Activated T-cell treated with anti-CD3 and anti-CD28 coated beads for 1 hour (primary cell): ENCODE measurements at places on chromosomes 2 and 18.

DNA sequence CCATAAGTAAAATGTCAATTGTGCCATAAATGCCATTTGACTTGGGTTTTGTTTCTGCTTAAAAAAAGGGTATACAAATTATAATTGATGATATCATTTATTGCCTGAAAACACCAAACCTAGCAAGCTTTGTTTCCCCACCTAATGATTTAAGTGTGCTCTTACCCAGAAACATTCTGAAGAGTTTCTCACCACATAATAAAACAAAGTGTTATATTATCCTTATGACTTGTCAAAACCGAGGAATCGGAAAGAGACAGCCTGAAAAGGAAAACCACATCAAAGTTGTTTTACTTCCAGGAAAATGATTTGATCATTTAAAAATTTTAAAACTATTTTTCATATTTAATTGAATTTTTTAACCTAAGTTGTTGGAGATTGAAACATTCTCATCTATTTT, 170.5 kb upstream of the SLC39A10 start:
- no peak for DNase-seq

GRCh38 chr18:26926066-26926675, 60.7 kb upstream of the AQP4 start:
- DNase-seq, result no peak

- DNase-seq, result no peak
Observed at GRCh38 chr2:43427032-43427424, 168.8 kb downstream of the THADA start.

GRCh38 chr2:135736546-135736945, 5.1 kb upstream of the UBXN4 start:
- no peak for DNase-seq

GRCh38 chr2:121689356-121689755, 40.1 kb upstream of the CLASP1 start:
- no peak for DNase-seq

DNA sequence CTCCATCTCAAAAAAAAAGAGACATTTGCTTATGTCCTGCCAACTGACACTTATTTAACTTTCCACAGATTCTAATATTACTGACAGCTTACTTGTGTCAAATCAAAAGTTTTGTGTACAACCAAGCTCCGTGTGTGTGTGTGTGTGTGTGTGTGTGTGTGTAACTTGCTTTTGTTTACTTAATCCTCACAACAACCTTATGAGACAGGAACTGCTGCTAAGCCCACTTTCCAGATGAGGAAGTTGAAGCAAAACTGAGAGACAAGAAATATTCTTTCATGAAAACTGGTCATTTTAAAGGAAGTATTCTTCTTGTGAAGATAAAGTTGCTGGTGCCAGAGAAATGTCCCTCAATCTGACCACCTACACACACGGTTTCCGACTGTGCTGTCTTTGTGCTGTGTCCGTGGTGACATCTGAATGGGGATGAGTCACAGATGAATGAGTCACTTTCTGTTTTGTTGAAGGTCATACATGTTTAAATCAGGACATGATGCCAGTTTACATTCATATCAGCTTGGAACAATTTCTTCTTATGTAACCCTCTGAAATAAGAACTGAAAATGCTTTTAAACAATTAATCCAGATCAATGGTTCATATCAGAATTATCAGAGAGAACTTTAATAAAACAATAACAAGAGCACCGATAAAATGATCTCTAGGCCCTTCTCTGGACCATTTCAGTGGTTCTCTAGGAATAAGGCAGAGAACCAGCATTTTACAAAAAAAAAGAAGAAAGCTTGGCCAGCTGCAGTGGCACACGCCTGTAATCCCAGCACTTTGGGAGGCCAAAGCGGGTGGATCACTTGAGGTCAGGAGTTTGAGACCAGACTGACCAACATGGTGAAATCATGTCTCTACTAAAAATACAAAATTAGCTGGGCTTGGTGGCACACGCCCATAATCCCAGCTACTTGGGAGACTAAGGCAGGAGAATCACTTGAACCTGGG, 95.5 kb downstream of the THNSL2 start:
- DNase-seq, result no peak

DNA sequence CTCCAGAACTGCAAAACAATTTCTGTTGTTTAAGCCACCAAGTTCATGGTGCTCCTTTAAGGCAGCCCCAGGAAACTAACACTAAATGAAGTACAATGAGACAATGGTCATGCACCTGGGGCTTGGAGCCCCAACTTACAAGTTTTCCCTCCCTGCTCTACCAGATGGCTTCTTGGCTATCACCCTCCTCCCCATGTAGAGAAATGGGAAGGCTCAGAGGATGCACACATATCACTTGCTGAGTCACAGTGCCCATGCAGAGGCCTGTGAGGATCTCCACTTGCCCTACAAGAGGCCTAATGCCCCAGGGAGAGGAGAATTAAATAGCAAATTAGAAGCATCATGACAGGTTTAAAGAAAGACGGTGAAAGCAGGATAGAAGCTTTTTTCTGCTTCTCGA, 270.9 kb downstream of the TTC32 start:
- no peak for DNase-seq

- DNase-seq, result no peak
Observed at GRCh38 chr2:122210898-122211856, 455.7 kb downstream of the TSN start.

GRCh38 chr18:9066358-9066757, 36.1 kb upstream of the NDUFV2 start:
- no peak for DNase-seq

DNA sequence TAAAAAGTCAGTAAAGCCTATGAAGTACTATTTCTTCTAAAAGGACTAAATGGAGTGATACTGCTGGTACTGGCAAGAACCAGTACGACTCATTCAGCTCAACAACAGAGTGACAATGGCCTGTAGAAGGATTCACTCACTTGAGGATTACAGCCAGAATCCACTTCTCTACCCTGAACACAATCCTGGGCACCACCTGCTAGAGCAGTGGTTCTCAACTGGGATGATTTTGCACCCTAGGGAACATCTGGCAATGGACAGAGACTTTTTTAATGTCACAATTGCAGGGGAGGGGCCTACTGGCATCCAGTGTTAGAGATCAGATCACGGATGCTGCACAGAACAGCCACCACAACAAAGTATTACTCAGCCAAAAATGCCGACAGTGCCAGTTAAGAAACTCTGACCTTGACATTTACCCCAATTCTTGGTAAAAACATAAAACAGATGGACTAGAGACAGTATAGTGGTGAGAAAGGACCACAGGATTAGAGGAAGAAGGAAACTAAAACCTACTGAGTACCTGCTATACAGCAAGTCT, 5.0 kb downstream of the SPIRE1 start:
- no peak for DNase-seq

- DNase-seq, result no peak
Observed at GRCh38 chr2:123073956-123074355, 951.1 kb upstream of the CNTNAP5 start.

DNA sequence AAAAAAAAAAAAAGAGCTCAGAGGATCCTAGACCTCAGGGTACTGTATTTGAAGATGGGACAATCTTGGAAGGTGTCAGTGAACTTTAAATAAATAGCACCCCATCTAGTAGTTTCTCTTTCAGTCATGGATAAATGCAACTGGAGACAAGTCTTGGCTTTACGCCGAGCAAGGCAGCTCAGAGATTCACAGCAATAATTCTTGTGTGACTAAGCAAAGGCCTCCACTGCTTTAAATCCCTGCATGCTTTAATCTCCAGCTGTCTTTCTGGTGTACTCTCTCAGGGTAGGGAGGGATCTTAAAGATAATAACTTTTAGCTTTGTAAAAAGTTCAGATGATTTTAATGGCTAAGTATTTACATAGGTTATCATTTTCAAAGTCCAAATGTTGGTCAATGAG, 36.3 kb downstream of the NRXN1 start:
- DNase-seq, result no peak

DNA sequence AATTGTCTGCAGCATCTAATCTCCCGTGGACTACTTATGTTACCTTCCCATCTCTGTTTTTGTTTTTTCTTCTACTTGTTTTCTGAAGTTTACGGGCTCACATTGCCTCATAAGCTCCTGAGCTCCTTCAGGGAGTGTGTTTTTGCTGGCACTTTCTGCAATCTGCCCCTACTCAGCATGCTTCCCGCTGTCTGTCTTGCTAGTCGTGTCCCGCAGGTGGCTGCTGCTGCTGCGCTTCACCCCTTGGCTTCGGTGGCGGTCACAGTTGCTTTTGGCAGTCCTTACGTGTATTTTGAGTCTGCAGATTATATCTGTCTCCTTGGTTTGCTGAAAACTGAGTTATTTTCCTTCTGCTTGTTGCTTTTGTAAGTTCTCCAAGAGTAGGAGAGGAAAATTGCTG, 37.3 kb downstream of the FER1L5 start:
- DNase-seq, result no peak

- no peak for DNase-seq
Observed at GRCh38 chr2:72214429-72215143, 66.9 kb upstream of the CYP26B1 start.

GRCh38 chr18:69882965-69883668, 64.6 kb downstream of the CD226 start:
- no peak for DNase-seq

DNA sequence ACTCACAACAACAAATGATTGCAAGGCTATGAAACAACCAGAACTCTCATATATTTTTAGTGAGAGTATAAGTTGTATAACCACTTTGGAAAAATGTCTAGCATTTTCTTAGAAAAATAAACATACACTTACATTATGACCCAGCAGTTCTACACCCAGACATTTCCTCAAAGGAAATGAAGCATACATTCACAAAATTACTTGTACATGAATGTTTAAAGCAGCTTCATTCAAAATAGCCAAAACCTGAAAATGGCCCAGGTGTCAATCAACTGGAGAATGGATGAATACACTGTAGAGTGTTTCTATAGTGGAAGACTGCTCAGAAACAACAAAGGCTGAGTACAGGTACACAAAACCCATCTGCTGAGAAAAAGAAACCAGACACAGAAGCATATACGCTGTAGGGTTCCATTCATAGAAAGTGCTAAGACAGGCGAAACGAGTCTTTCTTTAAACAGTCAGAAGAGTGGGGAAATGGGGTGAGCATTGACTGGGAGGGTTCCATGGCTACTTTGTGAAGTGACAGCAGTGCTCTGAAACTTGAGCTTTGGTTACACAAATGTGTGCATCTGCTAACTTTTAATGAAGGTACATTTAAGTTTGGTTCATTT, 799.0 kb downstream of the DCDC2C start:
- no peak for DNase-seq

DNA sequence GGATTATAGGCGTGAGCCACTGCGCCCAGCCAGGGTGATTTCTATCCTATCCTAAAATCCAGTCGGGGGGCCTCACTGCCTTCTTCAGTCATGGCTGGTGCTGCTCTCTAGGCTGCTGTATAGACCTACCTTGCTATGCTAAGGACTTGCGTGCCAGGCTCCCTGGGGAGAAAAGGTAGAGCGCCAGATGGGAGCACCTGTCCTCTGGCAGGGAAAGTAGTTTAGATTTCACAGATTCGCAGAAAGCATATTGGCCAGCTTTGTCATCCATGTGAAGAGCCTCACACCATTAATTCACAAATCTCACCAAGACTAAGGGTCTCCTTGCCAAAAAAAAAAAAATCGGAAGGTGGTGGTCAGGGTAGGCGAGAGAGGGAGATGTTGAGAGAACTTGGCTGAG, 217.6 kb downstream of the ATAD2B start:
- DNase-seq, result no peak

DNA sequence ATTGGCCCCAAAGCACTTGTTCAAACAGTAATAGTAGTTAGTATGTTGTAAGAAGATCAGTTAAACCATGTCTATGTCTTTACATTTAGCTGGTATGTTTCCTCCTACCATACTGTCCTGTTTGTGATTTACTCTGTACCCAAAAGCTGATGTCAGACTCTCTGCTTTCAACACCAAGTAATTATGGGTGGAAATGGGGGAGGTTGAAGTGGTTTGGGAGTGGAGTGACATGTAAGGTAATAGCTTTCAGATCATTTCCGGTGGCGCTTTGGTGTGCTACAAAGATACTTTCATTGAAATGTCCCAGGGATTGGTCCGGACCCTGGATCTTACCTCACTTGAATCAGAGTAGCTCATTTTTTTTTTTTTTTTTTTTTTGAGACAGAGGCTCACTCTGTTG, 39.7 kb upstream of the TGIF1 start:
- DNase-seq, result no peak

- DNase-seq, result no peak
Observed at GRCh38 chr2:207230261-207231105, 64.7 kb upstream of the KLF7 start.

DNA sequence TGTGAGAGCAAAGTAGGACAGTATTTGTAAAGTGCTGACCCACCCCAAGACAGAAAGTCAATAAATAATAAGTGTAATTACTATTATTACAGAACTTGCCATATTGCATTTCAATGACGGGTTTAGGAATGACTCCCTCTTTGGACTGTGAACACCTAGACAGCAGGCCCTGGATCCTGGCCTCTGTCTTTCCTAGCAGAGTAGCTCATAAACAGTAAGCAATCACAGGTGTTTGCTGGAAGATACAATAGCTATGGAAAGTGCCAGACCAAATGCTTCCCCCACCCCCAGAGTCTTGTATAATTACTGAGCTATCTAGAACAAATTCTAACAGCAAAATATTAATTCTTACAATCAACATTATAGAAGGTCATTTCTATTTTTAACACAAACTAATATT, 20.1 kb upstream of the MYO1B start:
- DNase-seq, result no peak

- no peak for DNase-seq
Observed at GRCh38 chr2:227880460-227880859, 9.0 kb downstream of the DAW1 start.

DNA sequence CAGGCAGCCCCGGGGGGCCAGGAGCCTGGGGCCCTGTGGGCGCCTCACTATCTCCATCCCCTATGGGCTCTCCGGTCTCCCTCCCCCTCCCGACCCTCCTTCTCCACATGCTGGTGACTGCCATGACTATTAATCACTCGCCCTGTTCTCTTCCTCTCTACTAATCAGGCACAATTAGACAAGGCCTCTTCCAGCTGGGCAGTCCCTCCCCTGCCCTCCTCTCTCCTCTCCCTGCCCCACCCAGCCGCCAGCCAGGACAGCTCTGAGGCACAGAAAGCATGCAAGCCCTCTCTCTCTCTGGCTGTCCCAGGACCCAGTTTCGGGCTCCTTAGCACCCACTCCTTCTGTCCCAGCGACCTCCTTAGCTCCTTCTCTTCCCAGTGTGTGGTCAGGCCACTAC, 5.8 kb downstream of the ASIC4 start:
- no peak for DNase-seq

- DNase-seq, result no peak
Observed at GRCh38 chr2:46226620-46227019, 70.6 kb upstream of the EPAS1 start.

GRCh38 chr2:240615820-240616547, 9.3 kb upstream of the GPR35 start:
- no peak for DNase-seq

DNA sequence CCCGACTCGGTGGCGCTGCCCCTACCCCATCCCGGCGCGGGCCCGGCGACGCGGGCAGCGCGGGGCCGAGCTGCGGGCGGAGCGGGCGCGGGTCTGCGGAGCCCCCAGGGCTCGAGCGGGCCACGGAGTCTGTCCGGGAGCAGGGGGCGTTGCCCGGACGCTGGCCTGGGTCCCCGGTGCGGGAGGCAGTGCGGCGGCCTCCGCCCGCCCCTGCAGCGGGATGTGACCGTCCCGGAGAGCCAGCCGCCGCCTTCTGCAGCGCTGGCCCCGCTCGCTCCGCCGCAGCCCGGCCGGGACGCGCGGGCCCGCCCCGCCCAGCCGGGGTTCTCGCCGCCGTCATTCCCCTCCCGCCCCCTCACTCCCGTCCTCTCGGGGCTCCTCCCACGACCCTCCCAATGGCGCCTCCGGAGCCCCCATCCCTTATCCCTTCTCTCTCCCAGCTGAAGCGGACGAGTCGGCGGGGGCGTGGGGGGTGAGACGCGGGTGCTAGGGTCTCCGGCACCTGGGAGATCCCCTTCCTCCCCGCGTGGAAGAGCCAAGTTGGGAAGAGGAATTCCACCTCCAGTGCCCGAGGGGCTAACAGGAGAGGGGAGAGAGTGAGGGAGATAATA, at the start of gene FNDC4:
TSS of gene FNDC4 (minus strand) at position 257 of the 611 bp plus-strand sequence. CDS start 521 bp downstream, outside the sequence.
- DNase-seq, result no peak
